ENCODE measurements at places on chromosomes 6 and 20.

GRCh38 chr20:49501917-49502316 is 19.4 kb upstream of the KCNB1 start:
- no peak for DNase-seq

GRCh38 chr6:12666886-12667285 is 49.7 kb upstream of the PHACTR1 start:
- DNase-seq, result no peak

GRCh38 chr6:11492464-11493290 is 44.9 kb upstream of the TMEM170B start:
- no peak for DNase-seq

DNA sequence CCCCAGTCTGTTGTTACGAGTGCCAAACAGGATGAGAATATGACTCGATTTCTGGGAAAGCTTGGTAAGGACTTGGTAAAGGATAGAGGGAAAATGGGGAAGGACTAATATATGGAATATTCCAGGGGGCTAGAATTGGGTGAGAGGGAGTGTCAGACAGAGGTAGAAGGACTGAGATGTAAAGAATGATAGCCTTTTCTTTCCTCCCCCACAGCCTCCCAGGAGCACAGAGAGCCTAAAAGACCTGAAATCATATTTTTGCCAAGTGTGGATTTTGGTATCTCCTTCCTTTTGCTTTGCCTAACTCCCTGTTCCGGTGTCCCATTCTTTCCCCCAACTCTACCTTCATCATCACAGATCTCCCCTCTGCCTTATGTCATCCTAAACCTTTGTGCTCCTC is 3.1 kb downstream of the MSH5 start:
- no peak for DNase-seq

DNA sequence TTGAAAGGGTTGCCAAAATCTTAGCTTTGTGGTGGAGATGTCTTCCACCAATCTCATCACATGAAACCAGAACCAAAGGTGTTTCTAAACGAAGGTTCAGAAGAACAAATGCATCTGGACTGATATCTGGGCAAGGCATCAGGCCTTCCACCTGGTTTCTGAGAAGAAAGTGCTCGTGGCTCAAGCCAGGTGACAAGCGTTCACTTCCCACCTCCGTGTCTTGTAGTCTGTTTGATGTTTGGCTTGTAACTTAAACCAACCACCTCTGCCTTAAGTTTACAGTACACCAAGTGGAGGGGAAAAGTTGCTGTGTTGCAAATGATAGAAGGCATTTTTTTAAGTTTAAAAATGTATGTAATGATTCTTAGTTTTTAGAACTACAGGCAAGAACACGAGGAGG is 66.9 kb upstream of the MAP3K7 start:
- DNase-seq, result no peak

GRCh38 chr20:23099791-23100719 is 13.9 kb upstream of the CD93 start:
- DNase-seq, result no peak

- DNase-seq, result no peak
These were observed 357.2 kb downstream of the PLCB1 start for GRCh38 chr20:8489094-8489883.

DNA sequence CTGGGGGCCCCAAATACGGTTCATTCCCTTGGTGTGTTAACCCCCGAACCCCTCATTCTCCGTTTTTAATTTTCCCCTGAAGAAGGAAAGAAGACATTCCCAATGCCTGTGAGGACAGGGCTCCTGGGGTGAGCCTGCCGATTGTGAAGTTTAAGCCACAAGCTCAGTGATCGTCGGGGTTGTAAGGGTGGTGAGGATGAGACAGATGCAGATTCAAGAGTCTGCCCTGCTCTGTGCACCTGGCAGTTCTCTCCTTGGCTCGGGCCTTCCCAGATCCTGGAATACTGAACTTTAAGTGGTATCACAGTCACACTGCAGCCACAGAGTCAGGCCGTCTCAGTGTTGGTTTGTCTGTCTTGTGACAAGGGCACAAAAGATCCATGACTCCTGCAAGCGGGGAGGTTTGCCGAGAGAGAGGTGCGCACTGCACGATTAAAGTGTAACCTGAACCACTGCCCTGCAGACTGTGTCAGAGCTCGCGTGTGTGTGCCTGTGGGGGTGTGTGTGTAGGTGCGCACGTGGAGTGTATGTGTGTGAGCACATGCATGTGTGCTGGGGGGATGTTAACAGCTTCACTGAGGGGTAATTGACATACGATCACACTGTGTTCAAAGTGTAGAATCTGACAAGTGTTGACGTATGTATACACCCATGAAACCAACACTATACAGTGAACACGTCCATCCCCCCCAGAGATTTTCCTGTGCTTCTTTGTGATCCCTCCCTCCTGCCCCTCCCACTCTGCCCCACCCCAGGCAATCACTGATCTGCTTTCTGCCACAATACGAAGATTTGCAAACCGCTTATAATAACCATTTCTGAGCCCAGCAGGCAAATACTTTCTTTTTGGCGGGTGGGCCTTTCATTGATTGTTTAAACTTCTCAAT is 38.9 kb downstream of the RPP40 start:
- DNase-seq, result no peak

GRCh38 chr6:122530440-122531046 is 58.9 kb upstream of the SERINC1 start:
- no peak for DNase-seq

DNA sequence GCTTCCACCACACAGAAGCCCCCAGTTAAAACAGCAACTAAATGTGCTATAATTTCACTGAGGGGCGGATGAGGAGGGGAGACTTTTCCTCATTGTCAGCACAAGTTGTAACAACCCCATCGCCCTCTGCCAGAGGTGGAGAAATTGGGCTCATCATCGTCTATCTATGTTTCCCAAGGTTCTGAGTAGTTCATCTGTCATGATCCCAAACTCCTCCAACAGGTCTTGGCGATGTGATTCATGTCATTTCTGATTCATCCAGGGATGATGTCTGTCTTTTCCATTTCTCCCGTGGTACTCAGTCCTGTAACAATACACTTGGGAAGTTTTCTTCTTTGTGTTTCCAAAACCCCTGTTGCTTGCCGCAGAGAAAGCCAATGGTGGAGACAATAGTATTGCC is 51.0 kb downstream of the TFAP2A start:
- DNase-seq, result no peak

DNA sequence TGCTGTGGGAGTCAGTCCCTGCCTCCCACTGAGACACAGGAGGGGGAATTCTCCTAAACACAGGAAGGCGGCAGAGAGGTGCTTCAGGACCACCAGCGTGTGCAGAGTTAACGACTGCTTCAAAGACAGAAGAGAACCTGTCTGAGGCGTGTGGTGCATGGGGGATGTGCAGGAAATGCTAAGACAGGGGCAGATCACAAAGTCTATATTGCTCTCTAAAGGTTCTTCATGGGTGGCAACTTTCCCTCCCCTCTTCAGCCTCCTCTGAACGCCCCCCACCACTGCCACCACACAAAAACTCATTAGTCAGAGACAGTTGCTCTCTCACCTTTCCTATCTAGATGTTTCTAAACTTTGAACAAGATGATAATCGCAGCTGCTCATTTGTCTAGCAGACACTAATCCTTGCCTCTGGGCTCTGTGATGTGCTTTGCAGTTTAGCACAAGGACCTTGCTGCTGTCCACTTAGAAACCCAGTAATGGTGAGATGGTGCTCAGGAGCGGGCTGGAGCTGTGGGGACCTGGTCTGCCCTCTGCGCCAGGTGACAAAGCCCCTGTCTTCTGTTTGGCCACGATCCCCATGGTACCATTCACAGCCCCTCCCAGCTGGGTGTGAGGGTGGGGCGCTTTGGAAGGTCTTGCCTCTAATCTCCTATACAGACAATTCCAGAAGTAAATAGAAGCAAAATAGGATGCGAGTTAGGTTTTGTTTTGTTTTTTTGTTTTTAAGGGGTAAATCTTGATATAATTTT is 219.6 kb downstream of the NRN1 start:
- no peak for DNase-seq

DNA sequence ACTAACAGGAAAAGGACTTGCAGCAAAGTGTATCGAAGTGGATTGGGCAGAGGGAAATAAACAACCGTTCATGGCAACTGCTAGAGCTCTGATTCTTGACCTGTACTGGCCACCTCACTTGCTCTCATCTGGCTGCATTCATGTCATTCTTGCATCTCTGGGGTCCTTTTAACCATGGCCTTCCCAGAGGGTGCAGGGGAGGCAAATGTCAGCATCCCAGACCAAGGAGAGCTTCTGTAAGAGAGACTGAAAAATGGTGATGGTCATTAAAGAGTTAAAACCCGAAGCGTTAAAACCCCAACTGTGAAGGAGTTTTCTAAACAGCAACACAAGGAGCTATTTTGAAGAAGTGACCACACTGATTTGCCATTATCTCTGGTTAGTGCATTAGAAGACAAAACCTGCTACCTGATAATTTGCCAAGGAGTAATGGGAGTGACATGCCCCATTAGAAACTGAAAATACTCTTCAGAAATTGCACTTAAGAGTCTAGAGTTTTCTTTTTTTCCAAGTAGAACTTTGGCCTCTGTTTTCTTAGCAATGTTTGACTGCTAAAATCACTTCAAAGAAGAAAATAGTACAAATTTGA is 62.4 kb downstream of the APCDD1L start:
- DNase-seq, result no peak

GRCh38 chr6:57267586-57268293 is 45.6 kb upstream of the RAB23 start:
- DNase-seq, result no peak

GRCh38 chr6:14772188-14772587 is 473.7 kb upstream of the JARID2 start:
- no peak for DNase-seq

DNA sequence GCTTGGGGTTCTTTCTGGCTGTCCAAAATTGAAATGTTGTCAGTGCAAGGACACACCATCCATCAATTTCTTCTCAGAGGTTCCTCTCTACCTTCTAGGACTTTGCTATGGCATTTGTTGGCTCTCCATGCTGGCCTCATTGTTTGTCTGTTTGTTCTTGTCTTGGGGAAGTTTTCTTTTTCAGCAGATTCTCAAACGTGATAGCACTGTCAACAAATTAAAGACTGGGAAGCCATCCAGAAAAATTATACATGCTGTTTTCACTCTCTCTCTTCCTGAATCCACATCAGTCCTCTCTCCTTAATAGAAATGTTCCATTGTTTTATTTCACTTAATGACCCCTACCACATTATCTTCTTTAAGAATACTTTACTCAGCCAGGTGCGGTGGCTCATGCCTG is 130.4 kb downstream of the PCSK2 start:
- DNase-seq, result no peak

GRCh38 chr20:31839782-31840487 is 5.5 kb downstream of the FOXS1 start:
- no peak for DNase-seq

- DNase-seq, result no peak
These were observed 23.2 kb downstream of the UBE2V1 start for GRCh38 chr20:50089787-50090177.

GRCh38 chr20:35650632-35651031 is 14.1 kb downstream of the CPNE1 start:
- no peak for DNase-seq

DNA sequence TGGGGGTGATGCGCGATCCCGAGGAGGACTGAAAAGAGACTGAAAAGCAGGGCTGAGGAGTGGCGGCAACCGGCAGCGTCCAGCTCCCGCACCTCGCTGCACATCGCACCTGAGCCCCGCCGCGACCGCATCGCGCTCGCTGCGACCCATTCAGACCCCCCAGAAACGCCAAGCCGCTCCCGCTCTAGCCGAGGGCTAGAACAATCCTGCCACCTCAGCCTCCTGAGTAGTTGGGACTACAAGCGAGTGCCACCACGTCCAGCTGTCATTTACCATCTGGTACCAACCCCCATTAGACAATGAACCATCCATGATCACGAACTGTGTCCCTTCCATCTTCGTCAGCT is 33.2 kb downstream of the HLA-A start:
- DNase-seq, result no peak

DNA sequence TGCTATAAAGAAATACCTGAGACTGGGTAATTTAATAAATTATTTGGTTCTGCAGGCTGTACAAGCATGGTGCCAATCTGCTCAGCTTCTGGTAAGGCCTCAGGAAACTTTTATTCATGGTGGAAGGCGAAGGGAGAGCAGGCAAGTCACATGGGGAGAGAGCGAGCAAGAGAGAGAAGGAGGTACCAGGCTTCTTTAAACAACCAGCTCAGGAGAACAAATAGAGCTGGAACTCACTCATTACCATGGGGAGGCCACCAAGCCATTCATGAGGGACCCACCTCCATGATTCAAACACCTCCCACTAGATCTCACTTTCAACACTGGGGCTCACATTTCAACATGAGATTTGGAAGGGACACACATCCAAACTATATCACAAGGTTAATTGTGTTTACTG is 44.9 kb upstream of the CRISP1 start:
- no peak for DNase-seq

DNA sequence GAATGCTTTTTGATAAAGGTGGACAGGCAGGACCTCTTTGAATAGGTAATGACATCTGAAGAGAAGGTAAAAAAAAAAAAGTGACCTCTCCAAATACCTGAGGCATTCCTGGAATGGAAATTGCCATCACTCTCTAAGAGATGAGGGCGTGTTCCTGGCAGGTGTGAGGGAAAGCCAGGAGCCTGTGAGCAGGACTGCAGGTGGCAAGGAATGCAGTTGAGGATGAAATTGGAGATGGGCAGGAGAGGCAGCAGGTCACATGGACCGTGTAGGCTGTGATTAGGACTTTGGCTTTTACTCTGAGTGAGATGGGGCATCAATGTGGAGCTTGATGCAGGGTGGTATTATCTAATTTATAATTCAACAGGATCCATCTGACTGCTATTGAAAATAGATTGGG is 227.4 kb downstream of the LRFN2 start:
- no peak for DNase-seq

- DNase-seq, result no peak
These were observed 659.5 kb downstream of the PTPRT start for GRCh38 chr20:42530191-42530590.

GRCh38 chr6:117228202-117228601 is 37.2 kb upstream of the VGLL2 start:
- DNase-seq, result no peak

DNA sequence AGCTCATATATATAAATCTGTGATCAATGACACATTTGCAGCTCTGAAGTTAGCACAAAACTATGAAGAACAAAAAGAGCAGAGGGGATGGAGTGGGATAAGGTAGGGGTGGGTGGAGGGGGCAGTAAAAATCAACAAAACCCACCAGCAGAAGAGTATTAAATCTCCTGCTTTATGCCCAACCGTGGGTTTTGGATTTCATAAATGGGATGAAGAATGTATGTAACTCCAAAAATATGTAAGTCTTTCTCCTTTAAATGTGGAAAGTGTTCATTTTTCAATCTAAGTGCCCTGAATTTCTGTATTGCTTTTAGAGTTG is 480.3 kb upstream of the MARCKS start:
- no peak for DNase-seq

DNA sequence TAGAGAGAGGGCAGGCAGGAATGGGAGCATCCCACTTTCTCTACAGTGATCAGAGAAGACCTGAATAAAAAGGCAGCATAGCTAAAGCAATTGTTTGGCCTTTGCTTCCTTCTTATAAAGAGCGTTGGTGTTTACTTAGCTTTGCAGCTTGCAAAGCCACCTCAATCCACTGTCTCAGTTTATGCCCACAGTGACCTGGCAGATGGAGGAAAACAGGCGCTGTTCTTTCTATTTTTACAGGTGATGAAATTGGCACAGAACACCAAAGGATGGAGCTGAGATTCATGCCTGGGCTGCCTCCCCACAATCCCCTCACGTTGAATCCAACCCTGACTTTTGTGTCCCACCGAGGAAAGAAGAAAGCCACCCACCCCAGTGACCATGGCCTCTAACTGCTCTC is 130.5 kb downstream of the TTLL2 start:
- no peak for DNase-seq
